ENCODE measurements at places on chromosomes 3 and 15.

DNA sequence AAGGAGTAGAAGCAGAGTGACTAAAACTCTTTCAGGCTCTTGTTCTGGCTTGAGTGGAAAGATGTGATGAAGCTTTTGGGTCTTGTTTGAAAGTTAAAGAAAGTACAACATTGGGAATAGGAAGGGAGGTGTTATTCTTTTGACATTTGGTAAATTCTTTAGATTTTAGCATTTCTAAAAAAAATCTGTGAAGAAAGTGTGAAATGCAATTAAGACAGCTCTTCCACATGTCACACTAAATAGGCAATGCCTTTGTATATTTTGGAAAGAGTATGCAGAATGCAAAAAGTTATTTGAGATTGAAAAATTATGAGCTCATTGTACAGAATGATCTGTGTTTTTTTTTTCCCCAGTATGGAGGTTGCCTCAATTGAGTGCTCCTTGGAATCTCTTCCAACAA, 532.2 kb upstream of the DPPA4 start:
- DNase-seq = no peak

GRCh38 chr3:166123576-166123975, 286.4 kb upstream of the BCHE start:
- DNase-seq = no peak

- no peak for DNase-seq
Measured at GRCh38 chr3:106446271-106446670, 577.5 kb upstream of the CBLB start.

DNA sequence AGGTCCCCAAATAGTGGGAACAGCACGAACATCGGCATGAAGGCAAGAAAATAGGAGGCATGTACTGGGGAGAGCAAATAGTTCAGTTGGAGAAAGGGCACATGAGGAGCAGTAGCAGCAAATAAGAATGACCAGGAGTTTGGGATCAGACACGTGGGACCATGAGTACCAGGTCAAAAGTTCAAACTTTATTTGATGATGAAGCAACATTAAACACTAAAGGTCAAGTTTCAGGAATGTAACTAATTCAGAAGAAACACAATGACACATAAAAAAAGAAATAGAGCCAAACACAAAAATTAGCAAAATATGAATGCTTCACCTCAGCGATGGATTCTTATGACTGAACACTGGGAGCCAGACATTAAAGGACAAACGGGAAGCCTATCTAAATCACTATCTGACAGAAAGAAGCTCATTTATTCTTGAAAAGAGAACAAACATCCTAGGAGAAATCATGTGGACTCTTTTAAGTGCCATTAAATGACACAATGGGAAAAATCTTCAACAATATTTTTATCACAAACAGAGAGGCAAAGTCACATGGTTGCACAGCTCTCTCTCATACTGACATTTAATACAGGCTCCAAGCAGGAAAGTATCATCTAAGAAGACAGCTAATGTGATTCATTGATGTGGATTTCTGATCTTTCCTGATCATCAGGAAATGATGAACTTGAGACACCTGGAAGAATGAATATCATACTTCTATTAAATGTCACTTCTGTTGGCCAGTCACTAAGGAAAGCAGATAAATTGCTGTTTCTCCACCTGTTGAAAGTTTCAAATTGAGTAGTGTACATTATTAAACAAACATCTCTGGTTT, 216.9 kb upstream of the THBS1 start:
- no peak for DNase-seq

DNA sequence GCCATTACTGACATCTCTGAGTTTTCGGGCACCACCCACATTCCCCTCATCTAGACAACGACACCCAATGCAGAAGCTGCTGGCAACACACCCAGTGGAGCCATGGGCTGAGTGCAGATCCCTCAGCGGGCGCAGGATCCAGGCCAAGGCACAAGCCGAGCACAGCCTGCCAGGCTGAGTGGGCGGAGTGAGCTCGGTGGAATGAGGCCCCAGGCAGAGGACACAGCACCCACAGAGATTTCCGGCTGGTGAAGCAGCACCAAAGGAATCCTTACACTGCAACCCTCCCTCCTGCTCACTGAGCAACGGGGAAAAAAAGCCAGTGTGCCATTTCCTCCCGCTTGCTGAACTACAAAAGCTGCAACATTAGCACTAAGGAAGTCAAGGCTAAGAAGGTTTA, 34.3 kb downstream of the ZMAT3 start:
- DNase-seq = peak; percentile 83

DNA sequence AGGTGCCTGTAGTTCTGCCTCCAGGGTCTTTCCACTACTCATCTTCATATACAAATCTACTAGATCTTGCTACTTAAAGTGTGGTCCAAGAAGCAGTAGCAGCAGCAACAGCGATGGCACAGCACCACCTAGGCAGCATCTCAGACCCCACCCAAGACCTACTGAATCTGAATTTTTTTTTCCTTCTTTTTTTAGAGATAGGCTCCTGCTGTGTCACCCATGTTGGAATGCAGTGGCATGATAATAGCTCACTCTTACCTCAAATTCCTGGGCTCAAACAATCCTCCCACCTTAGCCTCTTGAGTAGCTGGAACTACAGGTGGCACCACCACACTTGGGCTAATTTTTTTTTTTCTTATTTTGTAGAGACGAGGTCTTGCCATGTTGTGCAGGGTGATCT, 346.7 kb upstream of the TGFBR2 start:
- DNase-seq = no peak

GRCh38 chr3:26350853-26351252, 271.7 kb upstream of the LRRC3B start:
- no peak for DNase-seq

- DNase-seq = no peak
Measured at GRCh38 chr3:115072265-115073021, 74.6 kb downstream of the ZBTB20 start.

GRCh38 chr3:177050501-177051237, 146.6 kb downstream of the TBL1XR1 start:
- DNase-seq = no peak

DNA sequence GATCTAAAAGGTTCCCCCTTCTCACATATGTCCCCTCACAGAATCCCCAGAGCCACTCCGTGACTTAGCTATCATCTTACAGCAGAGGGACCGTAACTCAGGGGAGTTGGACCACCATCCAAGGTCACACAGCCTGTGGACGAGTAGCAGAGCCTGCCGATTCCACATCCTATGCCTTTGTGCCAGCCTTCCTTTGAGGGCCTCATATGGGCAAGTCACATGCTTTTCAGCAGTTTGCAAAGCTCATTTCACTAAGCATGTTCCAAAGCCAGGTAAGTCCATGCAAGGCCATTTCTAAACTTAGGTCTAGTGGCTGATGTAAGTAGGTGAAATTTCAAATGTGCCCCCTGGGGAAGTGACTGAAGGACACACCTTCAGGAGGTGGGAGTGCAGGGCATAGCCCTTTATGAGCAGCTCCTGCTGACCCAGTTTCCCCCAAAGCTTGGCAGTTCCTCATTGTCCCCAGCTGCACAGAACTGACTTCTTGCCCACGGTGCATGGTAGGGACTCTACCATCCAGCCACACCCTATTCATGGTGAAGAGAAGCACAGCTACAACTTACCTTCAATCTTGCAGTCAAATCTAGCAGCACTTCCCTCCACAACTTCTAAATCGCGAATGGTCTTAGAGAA, 33.3 kb upstream of the HACD2 start:
- no peak for DNase-seq

- DNase-seq = peak; percentile 61
Measured at GRCh38 chr3:114706591-114707232, 412.9 kb downstream of the TIGIT start.

- DNase-seq = no peak
Measured at GRCh38 chr3:197494366-197495058, 61.3 kb downstream of the BDH1 start.

DNA sequence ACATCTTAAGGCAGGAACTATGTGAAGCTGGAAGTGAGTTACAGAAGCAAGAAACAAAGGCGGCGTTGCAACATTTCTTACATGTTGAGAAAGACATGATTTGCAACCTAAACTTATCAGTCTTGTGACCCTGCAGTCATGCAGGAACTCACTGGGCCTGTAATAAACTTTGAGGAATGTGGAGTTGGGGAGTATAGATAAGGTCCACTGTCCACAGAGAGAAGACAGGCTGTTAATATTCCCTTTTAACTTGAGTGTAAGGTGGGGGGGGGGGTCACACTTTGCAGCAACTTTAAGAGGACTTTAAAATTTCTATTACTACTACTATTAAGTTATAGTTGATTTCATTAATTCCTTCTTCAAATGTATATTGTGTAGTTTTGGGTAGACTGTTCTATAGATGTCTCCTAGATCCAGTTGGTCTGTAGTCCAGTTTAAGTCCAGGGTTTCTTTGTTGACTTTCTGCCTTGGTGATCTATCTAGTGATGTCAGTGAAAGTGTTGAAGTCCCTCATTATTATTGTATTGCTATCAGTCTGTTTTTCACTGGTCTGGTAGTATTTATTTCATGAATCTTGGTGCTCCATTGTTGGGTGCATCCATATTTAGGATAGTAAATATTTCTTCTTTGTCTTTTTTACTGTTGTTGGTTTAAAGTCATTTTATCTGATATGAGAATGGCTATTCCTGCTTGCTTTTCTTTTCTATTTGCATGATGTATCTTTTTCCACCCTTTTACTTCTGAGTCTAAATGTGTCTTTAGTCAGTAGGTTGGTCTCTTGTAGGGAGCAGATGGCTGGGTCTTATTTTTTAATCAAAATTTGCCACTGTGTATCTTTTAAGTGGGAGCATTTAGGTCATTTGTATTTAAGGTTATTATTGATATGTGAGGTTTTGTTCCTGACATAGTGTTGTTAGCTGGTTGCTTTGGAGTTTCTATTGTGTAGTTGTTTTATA, 15.6 kb upstream of the FAM98B start:
- no peak for DNase-seq

- peak; percentile 42 for DNase-seq
Measured at GRCh38 chr15:88834211-88834812, 31.1 kb downstream of the ACAN start.

- DNase-seq = no peak
Measured at GRCh38 chr15:80618685-80619400, 76.3 kb upstream of the ABHD17C start.

GRCh38 chr3:173139420-173139819, 1.6 kb downstream of the SPATA16 start:
- DNase-seq = no peak

DNA sequence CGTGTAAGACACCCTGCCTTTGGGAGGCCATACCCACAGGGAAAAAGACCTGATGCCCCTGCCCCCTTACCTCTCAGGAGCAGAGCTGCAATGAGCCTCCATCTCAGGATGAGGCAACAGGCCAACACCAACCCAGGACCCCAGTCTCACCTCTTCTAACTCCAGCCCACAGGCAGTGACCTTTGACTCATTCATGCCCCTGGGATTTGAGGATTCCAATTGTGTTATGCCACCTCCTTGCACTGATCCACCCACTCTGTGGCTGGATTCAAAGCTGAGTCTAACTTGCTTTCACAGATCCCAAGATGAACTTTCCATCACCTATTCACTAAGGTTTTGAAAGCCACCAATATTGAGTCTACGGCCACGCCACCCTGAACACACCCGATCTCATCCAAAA, 64.7 kb downstream of the MINAR1 start:
- DNase-seq = no peak

Data from activated CD4-positive, alpha-beta T cell treated with anti-CD3 and anti-CD28 coated beads for 36 hours (primary cell).